ENCODE measurements at places on chromosomes 13 and 19.
A peak's percentile ranks its signal among the peaks of the same experiment; 100 is the strongest.

DNA sequence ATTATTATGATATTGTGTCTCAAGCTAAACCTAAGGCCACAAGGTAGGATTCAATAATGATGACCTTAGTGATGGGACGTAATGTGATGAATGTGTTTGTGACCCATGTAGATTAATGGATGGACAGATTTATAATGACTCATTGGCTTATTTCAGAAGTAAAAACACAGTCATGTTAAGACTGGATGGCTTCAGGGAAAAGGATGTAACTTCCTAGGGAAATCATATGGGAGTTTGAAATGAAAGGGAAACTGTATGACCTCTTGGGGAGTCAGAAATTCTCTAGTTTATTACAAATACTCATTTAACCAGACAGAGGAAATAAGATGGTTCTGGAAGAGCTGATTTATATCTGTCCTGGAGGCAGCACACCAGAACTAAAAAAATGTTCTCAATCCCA lies 2.9 kb downstream of the EDNRB start:
- DNase-seq = no peak

GRCh38 chr13:94329754-94330551 lies 149.5 kb downstream of the DCT start:
- DNase-seq = no peak

- DNase-seq = no peak
Observed at GRCh38 chr19:57008432-57008831, 111.4 kb upstream of the USP29 start.

GRCh38 chr13:106986687-106987426 lies 418.9 kb upstream of the ARGLU1 start:
- no peak for DNase-seq

GRCh38 chr13:45047394-45048310 lies 58.3 kb downstream of the GPALPP1 start:
- peak; percentile 31 for DNase-seq

DNA sequence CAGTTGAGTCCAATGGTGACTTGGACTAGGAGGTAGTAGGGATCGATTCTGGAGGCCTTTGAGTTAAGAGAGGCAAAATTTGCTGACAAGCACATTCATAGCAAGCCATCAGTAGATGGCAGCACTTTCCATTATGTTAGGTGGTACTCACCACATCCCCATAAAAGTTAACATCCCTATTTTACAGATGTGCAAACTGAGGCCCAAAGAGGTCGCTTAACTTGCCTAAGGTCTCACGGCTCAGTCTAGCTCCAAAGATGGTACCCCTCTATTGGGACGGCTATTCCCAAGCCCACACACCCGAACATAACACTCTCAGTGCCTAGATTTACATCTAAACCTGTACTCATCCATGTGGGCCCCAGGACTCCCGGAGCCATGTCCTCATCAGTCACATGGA lies 21.5 kb upstream of the FOSB start:
- DNase-seq = no peak

DNA sequence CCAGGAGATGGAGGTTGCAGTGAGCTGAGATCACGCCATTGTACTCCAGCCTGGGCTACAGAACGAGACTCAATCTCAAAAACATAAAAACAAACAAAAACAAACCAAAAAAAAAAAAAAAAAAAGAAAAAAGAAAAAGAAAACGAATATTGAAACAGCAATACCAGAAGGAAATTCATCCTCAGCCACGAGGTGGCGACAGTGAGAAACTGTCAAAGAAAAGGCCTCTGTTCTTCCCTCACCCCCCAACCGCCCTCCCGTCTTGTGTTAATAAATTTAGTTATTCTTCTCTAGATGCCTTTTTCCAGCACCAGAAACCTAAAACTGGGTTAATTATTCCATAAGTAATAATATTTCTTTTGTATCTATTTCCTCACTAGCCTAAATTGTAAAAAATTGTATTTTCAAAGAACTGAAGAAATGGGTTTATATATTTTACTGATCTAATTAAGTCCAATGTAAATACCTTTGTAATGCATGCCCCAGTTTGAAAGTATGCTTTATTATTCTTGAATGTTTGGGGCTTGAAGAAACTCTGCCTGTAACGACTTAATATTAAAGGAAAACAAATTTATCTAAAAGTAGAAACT lies 38.6 kb downstream of the LIG4 start:
- no peak for DNase-seq

DNA sequence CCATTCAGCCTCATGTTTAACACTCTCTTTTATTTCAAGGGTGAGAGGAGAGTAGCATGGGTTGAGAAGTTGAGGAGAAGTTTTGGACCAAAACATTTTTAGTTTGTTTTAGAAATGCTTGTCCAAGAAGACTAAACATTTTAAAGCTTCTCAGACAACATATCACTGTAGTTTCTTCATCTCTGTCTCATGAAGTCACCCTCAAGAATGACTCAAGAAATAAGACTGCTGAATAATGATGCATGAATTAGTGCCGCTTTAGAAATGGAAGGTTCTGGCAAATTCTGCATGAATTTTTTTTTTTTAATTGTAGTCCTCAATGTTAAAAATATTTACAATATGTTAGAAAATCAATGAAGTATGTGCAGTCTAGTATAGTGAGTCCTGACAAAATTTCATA lies 422.7 kb upstream of the ARGLU1 start:
- no peak for DNase-seq

Data from stimulated activated CD8-positive, alpha-beta memory T cell treated with anti-CD3 and anti-CD28 coated beads, Interleukin-15, amount 100 ng/mL, for 4 hours (primary cell).